Bronchial smooth muscle cell (primary cell): ENCODE measurements at places on chromosomes 5 and 9. TPM values are rescaled to one million over a fixed set of nuclear protein-coding genes. Genes with fewer than 3 reads are reported as not detected.

GRIN1 gene
- under 0.01 TPM in 1 of 2 replicates, not detected in the other for total RNA-seq

COL15A1 gene
- total RNA-seq: 1.1 and 69.5 TPM in 2 replicates

ANKRD18B gene
- 2.3 and 4.3 TPM in 2 replicates for total RNA-seq

EFNA5 gene
- total RNA-seq: 0.77 and 5.2 TPM in 2 replicates

FGF10 gene
- total RNA-seq: 0.26 and 0.79 TPM in 2 replicates

LCN1 gene
- total RNA-seq: not detected in 2 replicates

FCN1 gene
- not detected in 2 replicates for total RNA-seq

CCNJL gene
- under 0.01 and 0.09 TPM in 2 replicates for total RNA-seq

SLC27A6 gene
- total RNA-seq: not detected in 2 replicates

ANGPTL2 gene
- total RNA-seq: 55.8 and 75.3 TPM in 2 replicates

OBP2B gene
- total RNA-seq: not detected in 2 replicates

CAAP1 gene
- 10.4 and 12.2 TPM in 2 replicates for total RNA-seq

CD14 gene
- total RNA-seq: 0.32 TPM in 1 of 2 replicates, not detected in the other

PCDHB14 gene
- 0.63 and 2.6 TPM in 2 replicates for total RNA-seq

GADD45G gene
- 0.32 and 3.3 TPM in 2 replicates for total RNA-seq

GABRG2 gene
- under 0.01 TPM in 1 of 2 replicates, not detected in the other for total RNA-seq

OTP gene
- total RNA-seq: not detected in 2 replicates

PCDHB11 gene
- total RNA-seq: 0.16 and 0.69 TPM in 2 replicates

ADCY2 gene
- under 0.01 TPM in 1 of 2 replicates, not detected in the other for total RNA-seq

BSPRY gene
- not detected in 2 replicates for total RNA-seq

ABLIM3 gene
- 23.6 and 24.9 TPM in 2 replicates for total RNA-seq

LCN15 gene
- not detected in 2 replicates for total RNA-seq

DRD1 gene
- total RNA-seq: under 0.01 TPM in 1 of 2 replicates, not detected in the other

CAMK2A gene
- total RNA-seq: 0.47 and 0.69 TPM in 2 replicates

GFI1B gene
- not detected in 2 replicates for total RNA-seq
